ENCODE measurements at places on chromosomes 7 and 10.

- no peak for DNase-seq
Measured at GRCh38 chr7:119594956-119595355, 678.0 kb upstream of the KCND2 start.

- DNase-seq, result no peak
Measured at GRCh38 chr7:36658335-36659171, 65.7 kb downstream of the AOAH start.

GRCh38 chr10:42938351-42938750 is 138.5 kb upstream of the RET start:
- no peak for DNase-seq

DNA sequence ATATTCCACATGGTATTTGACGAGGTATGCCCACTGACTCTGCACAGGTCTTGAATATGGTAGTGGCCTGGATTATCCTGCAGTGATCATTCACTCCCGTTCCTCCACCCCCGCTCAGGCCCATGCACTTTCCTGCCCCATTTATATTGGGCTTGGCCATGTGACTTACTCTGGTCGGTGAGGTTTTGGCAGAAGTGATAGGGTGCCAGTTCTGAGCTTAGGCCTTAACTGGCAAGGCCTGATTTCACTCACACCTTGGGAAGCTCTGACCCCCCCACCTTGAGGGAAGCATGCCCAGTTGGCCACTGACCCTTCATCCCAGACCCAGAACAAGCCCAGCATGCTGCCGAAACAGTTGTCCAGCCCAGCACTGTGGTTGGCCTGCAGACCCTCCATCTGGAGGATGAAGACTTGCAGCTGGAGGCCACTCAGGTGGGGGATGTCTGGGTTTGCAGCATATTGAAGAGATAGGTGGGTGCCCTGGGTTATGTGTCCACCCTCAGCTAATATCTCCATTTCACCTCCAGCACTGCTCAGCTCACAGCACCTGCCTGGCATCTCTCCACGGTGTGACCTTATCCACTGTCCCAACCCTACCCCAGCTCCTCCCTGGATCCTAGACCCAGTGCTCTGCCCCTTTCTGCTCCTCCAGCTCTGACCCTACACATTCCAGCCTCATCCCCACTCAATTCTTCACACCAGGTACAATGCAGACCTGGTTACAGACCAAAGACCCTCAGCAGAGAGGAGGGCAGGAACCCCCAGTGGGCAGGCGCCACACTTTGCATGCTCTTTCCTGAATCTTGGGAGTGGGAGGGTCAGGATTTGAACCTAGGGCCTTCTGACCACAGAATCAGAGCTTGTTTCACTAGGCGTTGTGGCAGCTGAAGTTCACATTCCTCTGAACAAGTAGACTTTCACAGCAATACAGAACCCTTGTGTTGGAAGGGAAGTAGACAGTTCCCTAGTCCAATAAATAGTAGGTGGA is 138.1 kb upstream of the CHST15 start:
- DNase-seq, result peak; percentile 37

DNA sequence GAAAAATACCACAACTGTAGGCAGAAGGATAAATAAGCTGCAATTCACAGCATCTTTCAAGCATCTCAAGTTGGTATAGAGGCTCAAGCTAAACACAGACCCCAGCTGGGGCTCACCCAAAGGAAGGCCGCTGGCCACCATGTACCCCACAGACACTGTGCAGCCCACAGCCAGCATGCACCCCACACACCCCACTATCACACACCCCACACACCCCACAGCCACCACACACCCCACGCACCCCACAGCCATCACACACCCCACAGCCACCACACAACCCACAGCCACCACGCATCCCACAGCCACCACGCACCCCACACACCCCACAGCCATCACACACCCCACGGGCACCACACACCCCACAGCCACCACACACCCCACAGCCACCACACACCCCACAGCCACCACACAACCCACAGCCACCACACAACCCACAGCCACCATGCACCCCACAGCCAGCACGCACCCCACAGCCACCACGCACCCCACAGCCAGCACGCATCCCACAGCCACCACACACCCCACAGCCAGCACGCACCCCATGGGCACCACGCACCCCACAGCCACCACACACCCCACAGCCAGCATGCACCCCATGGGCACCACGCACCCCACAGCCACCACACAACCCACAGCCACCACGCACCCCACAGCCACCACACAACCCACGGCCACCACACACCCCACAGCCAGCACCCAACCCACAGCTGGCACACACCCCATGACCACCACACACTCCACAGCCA is 214.7 kb downstream of the DNAJB6 start:
- DNase-seq, result no peak

- no peak for DNase-seq
Measured at GRCh38 chr7:135712796-135713195, 15.2 kb downstream of the SLC13A4 start.

DNA sequence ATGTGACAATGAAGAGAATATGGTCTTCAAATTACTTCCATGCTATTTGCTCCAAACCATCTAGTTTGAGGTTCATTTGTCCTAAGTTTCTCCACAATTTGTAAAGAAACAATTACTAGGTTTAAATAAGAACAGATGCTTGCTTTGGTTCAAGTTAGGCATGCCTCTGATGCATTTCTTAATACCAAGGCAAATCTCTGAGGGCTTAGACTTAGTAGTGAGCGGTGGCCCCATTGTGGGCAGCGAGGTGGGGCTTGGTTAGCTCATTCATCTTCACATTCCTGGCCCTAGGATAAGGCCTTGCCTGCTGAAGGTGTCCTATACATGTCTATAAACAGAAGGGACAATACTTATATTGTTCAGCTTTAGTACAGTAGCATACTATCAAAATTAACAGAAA is 52.4 kb upstream of the RHEB start:
- DNase-seq, result no peak

- DNase-seq, result no peak
Measured at GRCh38 chr7:94472608-94473007, 37.0 kb upstream of the CASD1 start.

GRCh38 chr7:65250216-65250615 is 123.4 kb upstream of the ZNF92 start:
- no peak for DNase-seq

DNA sequence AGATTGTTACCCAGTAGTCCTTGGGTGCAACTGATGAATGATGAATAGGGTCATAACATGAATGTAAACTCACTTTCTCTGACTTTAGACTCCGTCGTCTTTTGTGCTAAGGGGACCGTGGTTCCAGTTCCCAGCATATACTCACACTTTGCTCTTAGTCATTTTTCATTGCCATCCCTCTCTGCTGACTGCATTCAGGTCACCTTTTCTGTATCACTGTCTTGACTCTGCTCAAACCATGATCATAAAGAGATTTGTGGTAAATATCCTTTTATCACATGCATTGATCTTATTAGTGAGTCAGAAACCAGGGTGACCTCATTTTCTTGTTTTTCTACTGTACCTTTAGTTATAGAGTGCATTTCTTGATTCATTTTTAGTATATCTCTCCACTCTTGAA is 141.1 kb upstream of the AGR3 start:
- peak; percentile 12 for DNase-seq

DNA sequence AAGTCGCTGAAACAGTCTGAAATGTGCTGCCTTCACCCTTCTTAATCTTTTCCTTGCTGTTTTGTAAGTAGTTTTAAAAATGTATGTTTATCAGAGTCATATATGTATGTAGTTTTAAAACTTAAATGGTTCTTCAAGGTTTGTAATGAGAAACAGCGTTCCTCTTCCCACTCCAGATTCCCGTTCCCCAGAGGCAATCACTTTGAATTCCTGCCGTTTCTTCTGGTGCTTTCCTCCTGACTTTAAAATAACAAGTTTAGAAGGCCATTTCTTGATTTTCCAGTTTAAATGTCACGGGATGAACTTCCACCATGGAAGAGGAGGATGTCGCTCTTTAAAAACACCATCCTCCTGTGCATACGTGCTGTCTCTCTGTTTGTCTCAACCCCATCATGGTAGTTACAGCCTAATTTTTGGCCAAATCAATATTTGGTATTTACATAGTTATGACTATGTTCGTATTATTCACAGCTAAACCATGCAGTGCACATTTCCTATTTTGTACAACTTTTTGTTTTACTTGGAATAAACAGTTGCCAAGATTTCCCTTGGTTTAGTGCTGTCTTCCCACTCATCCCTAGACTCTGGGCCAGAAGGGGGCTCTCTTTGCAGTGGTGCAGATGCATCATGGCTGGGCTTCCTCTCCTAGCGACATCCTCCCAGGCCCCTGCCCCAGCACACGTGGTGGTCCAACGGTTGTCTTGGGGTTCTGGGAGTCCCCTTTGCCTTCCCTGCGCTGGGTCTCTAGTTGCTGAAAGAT is 151.4 kb downstream of the PTPN20 start:
- no peak for DNase-seq

DNA sequence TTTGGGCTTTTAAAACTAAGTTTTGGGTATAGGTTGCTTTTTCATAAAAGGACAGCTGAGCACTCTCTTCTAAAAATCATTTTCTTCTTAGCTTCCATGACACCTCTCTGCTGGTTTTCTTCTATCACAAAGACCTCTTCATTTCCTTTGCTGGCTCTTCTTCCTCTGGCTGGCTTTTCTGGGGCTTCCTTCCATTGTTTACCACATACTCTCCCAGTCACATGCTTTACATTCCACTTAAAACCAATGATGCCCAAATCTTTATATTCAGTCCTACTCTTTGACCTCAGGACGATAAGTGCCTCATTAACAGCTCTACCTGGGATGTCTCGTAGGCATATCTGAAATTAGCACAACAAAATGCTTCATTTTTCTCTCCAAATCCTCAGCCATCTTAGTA is 26.8 kb downstream of the FAM133B start:
- DNase-seq, result no peak

DNA sequence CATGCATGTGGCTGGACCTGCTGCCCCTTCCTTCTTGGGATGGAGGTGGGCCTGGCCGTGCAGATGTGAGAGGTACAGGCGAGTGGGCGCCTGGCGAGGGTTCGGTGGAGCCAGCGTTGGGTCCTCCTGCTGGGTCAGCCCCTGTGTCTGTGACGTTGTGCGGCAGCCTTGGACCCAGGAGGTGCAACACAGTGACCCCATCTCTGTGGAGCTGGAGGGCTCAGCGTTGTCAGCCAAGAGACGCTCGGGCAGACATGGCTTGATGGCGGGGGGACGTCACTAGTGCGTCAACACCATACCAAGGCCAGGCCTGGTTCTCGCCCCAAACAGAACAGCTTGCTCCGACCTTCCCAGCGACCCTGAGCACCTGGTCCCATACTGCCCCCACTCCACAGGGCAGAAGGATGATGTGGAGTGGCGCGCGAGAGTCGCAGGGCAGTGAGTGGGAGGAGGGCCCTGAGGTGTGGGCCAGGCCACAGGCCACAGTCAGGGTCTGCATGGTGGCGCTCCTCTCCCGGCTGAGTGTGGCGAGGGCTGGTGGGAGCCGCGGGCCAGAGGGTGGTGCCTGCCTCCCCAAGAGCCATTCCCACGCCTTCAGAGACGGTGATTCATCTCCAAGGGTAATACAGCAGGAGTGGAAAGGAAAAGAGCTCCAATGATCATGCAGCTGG is 184.4 kb downstream of the DNAJB6 start:
- no peak for DNase-seq

- no peak for DNase-seq
Measured at GRCh38 chr10:125482108-125482507, 200.9 kb downstream of the TEX36 start.

DNA sequence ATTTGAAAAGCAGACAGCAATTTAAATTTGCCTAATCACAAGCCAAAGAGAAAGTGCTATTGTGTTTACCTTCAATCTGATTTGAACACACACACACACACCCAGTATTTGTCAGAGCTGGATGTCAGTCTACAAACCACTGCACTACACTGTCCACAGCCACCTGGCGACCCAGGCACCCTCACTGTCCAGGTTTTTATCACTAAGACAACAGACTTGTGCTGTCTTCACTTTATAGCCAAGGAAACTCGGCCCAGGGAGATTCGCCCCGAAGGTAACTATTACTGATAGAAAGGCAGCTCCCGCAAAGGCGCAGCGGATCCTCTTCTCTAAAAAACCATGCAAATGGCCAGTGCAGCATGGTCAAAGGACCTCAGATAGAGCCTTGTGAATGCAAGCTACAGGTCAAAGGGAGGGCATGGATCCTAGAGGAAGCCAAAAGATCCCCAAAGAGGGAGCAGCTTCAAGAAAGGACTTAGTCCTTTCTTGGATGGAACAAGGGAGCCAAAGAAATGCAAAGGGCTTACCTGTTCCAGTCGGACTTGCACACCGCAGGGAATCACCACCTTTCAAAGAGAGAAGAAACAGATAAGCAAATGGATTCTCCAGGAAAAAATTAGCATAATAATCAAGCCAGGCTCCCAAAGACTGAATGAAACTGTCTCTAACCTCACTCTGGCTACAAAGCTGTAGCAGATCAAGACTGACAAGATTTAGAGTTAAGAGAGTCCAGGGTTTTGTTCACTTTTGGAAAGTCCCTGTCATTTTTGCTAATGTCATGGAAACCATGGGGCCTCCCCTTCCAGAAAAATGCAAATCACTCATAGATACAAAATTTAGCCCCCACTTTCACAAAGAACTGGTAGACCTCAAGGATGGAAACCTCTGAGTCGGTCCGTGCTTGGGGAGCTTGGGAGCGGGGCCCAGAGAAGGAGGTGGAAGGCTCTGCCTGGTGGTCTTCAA is 101.1 kb downstream of the TNS3 start:
- no peak for DNase-seq

GRCh38 chr7:133491846-133492652 is 239.2 kb downstream of the EXOC4 start:
- DNase-seq, result no peak

DNA sequence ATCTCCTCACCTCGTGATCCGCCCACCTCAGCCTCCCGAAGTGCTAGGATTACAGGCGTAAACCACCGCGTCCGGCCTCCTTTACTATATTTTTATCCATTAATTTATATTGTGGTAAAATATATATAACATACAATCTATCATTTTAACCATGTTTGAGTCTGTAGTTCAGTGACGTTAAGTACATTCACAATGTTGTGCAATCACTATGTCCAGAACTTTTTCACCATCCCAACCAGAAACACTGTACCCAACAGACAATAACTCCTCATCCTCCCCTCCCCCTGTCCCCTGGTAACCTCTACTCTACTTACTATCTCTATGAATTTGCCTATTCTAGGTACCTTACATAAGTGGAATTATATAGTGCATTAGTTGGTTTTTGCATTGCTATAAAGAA is 297.5 kb upstream of the GALNT17 start:
- DNase-seq, result no peak

DNA sequence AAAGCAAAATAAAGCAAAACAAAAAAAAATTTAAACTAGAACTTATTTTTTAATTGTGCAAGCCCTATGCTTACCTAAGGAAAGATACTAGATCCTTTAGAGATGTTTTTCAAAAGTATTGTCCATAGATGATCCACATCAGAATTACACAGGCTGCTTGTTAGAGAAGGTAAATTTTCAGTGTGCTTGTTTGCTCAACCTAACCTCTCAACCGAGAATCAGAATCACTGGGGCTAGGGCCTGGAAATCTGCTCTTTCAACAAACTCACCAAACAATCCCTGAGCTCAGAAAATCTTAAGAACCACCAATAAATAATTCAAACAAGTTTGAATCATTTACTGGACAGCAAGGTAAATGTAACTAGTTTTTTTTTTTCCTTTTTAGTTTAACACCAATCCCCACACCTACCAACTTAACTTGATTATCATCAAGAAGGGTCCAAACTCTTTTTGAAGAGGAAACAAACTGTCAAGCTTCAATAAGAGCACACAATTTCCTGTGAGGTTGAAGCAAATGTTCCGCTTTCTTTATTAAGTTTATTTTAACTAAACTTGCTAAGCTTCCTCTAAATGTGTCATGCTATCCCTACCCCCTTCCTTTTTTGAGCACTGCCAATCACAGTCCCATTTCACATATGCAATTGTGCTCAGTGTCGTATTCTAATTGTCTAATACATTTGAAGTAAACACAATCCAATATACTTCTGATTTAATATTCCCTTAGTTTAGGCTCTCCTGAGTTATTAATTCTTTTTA is 7.4 kb upstream of the TSPAN33 start:
- no peak for DNase-seq

All from stimulated activated CD4-positive, alpha-beta T cell treated with anti-CD3 and anti-CD28 coated beads, Interleukin-15, amount 100 ng/mL, for 48 hours (primary cell).